ENCODE measurements at places on chromosomes 2 and 18.
A peak's percentile ranks its signal among the peaks of the same experiment; 100 is the strongest.

- no peak for DNase-seq
Measured at GRCh38 chr18:72376256-72376655, 167.9 kb downstream of the CBLN2 start.

DNA sequence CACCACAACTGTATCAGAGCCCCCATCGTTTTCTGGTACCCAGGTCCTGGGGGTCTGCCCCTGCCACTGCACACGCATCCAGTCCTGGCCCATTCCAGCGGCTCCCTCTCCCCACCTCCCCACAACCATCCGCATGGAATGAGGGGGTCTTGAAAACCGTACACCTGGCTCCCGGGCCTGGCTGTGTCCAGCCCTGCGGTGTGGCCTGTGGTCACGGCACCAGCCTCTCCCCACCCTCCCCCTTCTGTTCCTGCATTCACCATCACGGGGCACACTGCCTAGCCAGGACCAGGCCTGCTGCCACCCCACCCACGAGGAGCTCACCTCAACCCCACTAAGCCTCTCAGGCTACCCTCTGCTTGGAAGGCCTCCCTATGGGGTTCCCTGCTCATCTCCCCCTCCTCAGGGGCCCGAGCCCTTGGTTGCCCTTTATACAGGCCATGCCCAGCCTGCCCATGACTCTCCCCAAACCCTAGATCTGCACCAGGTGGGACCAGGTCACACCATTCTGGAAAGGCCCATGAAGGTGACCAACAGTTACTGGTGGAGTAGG, 11.4 kb downstream of the GPR35 start:
- no peak for DNase-seq

DNA sequence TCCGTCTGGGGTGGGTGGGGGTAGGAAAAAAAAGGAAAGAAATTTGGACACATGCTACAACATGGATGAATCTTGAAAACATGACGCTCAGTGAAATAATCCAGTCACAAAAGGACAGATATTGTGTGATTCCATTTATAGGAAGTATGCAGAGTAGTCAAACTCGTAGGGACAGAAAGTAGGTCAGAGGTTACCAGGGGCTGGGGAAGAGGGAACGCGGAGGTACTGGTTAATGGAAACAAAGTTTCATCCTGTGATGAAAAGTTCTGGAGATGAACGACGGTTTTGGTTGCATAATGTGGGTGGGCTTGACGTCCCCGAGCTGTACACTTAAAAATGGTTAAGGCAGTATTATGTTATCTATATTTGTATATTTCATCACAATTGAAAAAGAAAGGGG, 4.5 kb upstream of the SFTPB start:
- no peak for DNase-seq

- peak; percentile 90 for DNase-seq
Measured at GRCh38 chr18:79523736-79524180, 128.0 kb downstream of the NFATC1 start.

GRCh38 chr2:74851191-74851566, 17.3 kb downstream of the HK2 start:
- no peak for DNase-seq

- no peak for DNase-seq
Measured at GRCh38 chr18:44747157-44747556, 66.5 kb downstream of the SETBP1 start.

Measured in CD8-positive, alpha-beta memory T cell (primary cell).